ENCODE measurements at places on chromosomes 1 and 21. TPM values are rescaled to one million over a fixed set of nuclear protein-coding genes. Genes with fewer than 3 reads are reported as not detected.

OR2L13 gene
- total RNA-seq = 0.34 TPM

USH2A gene
- total RNA-seq = 0.11 TPM

NBPF9 gene
- total RNA-seq = 18.2 TPM

SLAMF9 gene
- not detected for total RNA-seq

PTPN22 gene
- 1.8 TPM for total RNA-seq

GJA9 gene
- total RNA-seq = not detected

DNA sequence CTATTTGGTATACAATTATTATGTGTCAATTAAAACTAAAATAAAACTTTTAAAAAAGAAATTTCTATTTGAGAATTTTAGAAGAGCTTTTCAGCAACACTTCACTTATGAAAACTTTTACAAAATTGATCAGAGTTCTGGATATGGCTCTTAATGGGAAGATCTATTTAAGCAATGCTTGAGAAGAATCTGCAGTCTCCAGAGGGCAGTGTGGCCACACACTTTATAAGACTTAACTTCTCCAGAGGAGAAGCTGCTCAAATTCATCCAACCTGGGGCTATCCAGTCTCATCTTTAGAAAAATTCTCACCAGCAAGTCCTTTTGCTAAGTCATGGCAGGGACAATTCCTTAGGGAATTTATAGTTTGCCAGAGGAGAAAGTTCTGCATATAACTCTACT is 25.2 kb upstream of the AGO1 start:
- no peaks in the 10 kb centered on the region for H3K27me3 ChIP-seq
- no peak overlapping the region for H3K27ac ChIP-seq
- H3K4me3 ChIP-seq = no peak overlapping the region
- DNase-seq = no peak

GRCh38 chr1:208551633-208552320 is 307.6 kb upstream of the PLXNA2 start:
- no peak overlapping the region for H3K27ac ChIP-seq
- no peaks in the 10 kb centered on the region for H3K36me3 ChIP-seq
- H3K27me3 ChIP-seq = no peaks in the 10 kb centered on the region
- no peaks in the 10 kb centered on the region for H3K4me1 ChIP-seq

- no peaks in the 10 kb centered on the region for H3K4me1 ChIP-seq
- peak overlapping the region; percentile 3 for H3K4me3 ChIP-seq
- H3K27ac ChIP-seq = no peak overlapping the region
- DNase-seq = no peak
- H3K36me3 ChIP-seq = no peaks in the 10 kb centered on the region
- H3K27me3 ChIP-seq = peaks cover 8% of the 10 kb centered on the region
Observed at GRCh38 chr1:6419397-6419803, 319 bp downstream of the HES2 start.

DNA sequence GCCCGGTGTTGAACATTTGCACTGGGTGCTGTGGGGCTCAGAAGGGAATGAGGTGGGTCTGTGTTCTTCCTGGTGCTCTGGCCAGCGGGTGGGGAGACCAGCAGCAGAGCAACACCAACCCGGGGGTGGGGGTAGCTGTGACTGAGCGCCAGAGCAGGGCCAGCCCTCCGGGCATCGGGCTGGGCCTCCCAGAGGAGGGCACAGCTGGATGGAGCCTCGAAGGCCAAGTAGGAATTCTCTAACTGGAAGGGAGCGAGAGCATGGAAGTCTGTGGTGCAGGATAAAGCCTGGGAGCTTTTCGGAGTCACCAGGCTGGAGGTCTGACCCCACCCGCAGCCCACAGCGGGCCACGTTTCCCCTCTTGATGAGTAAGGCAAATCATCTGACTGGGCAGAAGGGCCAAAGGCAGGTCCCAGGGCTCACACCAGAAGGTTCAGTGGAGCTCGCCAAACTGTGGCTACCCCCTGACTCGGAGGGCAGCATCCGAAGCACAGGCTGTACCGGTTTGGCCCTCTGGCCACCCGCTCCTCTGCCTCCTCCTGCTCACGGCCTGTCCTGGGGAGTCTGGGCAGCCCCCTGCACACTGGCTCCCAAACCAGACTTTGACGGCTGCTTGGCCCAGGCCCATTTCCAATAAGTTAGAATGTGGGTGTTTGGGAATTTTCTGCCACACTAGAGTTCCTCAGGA is 18.8 kb downstream of the SLC1A7 start:
- H3K27me3 ChIP-seq = no peaks in the 10 kb centered on the region
- no peaks in the 10 kb centered on the region for H3K36me3 ChIP-seq
- peak overlapping the region; percentile 83 for H3K27ac ChIP-seq
- peak; percentile 87 for DNase-seq
- no peak overlapping the region for H3K4me3 ChIP-seq

DNA sequence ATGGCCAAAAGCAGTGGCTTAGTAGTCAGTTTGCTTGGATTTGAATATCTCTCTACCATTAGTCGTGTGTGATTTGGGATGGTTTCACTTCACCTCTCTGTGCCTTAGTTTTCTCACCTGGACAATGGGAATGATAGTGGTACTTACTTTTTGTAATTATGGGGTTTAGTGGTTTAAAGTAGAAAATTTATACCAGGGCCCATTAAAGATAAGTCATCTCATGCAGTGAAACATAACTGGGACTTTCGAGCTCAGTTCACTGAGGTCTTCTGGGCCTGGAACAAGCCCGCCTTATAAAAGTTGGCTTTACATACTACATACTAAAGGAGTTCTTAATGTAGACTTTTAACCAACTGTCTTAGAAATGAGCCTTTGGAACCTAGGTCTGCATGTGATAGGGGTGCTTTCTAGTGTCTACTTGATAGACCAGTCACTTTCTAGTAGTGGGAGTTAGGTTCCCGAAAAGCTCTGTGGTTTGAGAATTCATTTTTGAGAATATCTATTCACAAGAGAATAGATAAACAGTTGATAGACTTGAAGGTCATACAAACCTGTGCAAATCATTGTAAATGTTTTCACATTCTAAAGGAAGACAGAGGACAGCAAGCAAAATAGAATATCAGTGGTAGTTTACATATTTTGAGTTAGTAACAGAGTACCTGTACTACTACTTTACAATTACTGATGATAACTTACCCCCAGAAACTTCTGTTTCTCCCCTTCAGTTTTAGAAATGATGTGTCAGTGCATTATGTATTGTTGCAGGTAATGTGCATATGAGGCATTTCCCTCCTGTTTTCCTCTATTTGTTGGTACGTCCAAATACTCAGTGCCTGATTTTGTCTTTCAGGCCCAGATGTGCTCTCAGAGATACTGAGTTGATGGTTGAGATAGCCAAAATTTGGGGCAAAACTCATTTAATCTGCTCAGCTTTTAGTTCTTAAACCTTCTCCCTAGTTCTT is 48.0 kb downstream of the DYRK1A start:
- H3K4me1 ChIP-seq = peaks cover 11% of the 10 kb centered on the region
- no peaks in the 10 kb centered on the region for H3K27me3 ChIP-seq
- H3K36me3 ChIP-seq = no peaks in the 10 kb centered on the region
- H3K4me3 ChIP-seq = no peak overlapping the region

DNA sequence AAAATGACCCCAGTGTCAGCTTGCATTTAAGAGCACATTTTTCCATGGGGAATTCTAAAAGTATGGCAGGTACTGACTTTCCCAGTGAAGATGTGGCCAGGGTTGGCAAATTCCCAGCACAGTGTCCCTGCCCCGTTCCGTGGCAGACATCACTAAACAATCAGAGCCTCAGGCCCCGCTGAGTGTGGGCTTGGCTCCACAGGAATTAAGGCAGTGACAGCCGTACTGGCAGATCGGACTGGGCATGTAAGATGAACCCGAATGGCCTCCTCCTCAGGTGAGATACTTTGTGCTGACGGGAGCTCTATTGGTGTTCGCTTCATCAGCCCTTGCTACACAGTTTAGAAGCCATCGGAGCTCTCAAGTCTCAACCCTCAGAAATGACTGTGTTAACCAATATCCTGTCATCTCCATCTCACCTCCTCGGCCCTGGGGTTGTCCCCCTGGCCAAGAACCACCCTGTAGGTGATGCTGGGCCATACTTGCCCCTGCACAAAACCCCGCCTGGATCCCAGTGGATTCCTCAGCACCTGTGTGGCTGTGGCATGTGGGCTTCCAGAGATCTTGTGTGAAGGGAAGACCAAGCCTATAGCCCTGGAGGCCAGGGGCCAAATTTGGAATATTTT is 29.0 kb upstream of the ABCG1 start:
- H3K27me3 ChIP-seq = no peaks in the 10 kb centered on the region
- H3K4me1 ChIP-seq = no peaks in the 10 kb centered on the region
- no peaks in the 10 kb centered on the region for H3K36me3 ChIP-seq
- no peak overlapping the region for H3K4me3 ChIP-seq
- H3K27ac ChIP-seq = no peak overlapping the region

DNA sequence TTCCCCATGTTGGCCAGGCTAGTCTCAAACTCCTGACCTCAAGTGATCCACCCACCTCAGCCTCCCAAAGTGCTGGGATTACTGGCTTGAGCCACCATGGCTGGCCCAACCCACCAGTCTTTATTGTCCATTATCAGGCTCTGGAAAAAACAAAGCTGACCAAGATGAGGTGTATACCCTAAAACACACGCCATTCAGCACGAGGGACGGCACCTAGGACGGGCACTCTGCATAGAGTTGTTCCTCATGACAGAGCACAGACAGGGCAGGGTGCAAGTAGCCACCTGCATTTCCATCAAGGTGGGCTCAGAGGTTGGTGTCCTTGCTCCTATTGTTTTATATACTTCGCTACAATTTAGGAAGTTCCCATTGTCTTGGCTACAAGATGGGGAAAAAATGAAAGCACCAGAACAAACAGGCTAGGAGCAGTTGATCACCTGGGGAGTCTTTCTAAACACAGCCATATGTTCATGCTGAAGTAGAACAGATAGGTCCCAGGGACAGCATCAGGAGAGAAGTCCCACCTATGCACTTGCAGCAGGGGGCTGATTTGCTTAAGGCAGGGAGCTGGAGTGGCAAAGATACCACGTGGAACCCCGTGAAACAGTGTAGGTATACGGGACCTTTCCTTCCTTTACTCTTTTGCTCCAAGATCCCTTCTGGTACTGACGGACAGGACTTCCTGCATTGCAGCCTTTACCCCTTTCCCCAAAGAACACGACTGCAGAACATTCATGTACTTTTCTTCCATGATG is 4.5 kb downstream of the KRTCAP2 start:
- H3K4me3 ChIP-seq = no peak overlapping the region
- H3K4me1 ChIP-seq = peaks cover 7% of the 10 kb centered on the region
- H3K27ac ChIP-seq = no peak overlapping the region
- H3K27me3 ChIP-seq = no peaks in the 10 kb centered on the region
- DNase-seq = no peak

DNA sequence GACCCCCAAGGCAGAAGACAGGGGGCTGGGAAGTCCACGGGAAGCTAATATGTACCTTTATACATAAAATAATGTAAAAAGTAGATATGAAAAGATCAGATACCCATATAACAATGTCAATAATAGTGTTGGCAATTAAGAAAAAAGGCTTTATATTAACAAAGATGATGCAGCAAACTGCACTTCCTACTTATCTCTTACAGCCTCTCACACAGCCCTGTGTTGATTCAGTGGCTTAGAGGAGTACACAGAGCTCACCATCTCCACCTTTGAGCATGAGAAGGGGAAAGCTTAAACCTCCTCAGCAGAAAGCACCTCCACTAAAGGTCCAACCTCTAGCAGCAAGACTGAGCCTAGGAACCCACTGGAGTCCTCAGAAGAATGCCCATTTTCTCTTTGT is 7.2 kb upstream of the VSIG8 start:
- DNase-seq = no peak
- H3K27me3 ChIP-seq = no peaks in the 10 kb centered on the region
- H3K4me3 ChIP-seq = no peak overlapping the region
- H3K4me1 ChIP-seq = peaks cover 4% of the 10 kb centered on the region

GRCh38 chr1:234875953-234876855 is 252.4 kb downstream of the TOMM20 start:
- no peaks in the 10 kb centered on the region for H3K27me3 ChIP-seq
- DNase-seq = no peak
- H3K4me1 ChIP-seq = peaks cover 1% of the 10 kb centered on the region
- no peaks in the 10 kb centered on the region for H3K36me3 ChIP-seq
- H3K4me3 ChIP-seq = no peak overlapping the region
- no peak overlapping the region for H3K27ac ChIP-seq

DNA sequence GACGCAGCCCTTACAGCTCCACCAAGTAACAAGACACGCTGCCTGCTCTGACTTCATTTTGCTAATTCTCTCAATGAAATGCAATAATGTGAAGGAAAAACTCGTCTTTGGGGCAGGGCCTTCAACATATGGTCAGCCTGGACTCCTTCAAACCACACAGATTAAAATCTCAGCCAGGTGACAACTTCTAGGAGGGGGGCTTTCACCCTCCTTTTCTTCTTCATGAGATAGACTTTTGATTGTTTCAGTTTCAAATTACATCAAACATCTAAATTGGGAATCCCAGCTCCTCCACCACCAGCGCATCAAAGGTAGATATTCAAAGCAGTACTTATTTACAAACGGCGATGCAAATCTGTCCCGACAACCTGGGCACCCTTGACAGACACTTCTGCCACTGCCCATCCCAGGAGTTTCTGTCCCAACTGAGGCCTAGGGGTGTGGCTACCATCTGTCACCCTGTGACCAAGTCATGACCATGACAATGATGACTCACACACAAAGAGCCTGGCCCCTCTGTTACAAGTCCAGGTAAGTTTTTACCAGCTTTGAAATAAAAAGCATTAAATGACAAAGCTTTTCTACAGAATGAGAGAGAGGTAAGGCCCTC is 29.7 kb downstream of the SSBP3 start:
- no peak overlapping the region for H3K4me3 ChIP-seq
- no peaks in the 10 kb centered on the region for H3K27me3 ChIP-seq
- H3K4me1 ChIP-seq = peaks cover 58% of the 10 kb centered on the region
- H3K27ac ChIP-seq = no peak overlapping the region
- no peak for DNase-seq
- no peaks in the 10 kb centered on the region for H3K36me3 ChIP-seq

- no peaks in the 10 kb centered on the region for H3K36me3 ChIP-seq
- no peaks in the 10 kb centered on the region for H3K27me3 ChIP-seq
- no peak for DNase-seq
- H3K4me3 ChIP-seq = no peak overlapping the region
Observed at GRCh38 chr1:234241941-234242490, 131.2 kb upstream of the COA6 start.

- no peak overlapping the region for H3K4me3 ChIP-seq
- no peaks in the 10 kb centered on the region for H3K36me3 ChIP-seq
- peaks cover 4% of the 10 kb centered on the region for H3K4me1 ChIP-seq
- H3K27me3 ChIP-seq = no peaks in the 10 kb centered on the region
- no peak overlapping the region for H3K27ac ChIP-seq
Observed at GRCh38 chr1:182262425-182262824, 129.2 kb downstream of the GLUL start.

DNA sequence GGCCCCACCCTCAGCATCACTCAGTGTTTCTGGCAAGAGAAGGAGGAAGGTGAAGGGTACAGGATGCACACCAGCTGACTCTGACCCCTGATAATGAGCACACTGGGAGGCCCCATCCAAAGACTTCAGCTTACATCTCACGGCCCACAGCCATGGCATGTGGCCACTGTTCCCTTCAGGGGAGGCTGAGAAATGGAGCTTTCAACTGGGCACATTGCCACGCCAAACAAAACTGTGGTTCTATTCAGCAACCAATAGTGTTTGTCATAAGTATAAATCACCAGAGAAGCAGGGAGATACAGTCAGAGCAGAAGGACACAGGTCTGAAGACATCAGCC is 12.7 kb upstream of the TRAF3IP3 start:
- H3K36me3 ChIP-seq = no peaks in the 10 kb centered on the region
- DNase-seq = peak; percentile 46
- H3K4me1 ChIP-seq = peaks cover 13% of the 10 kb centered on the region

GRCh38 chr1:66237722-66238479 is 296.1 kb upstream of the SGIP1 start:
- no peak overlapping the region for H3K4me3 ChIP-seq
- H3K36me3 ChIP-seq = no peaks in the 10 kb centered on the region
- no peaks in the 10 kb centered on the region for H3K27me3 ChIP-seq
- no peaks in the 10 kb centered on the region for H3K4me1 ChIP-seq
- DNase-seq = no peak

All from ovary (tissue), 10 donors.